ENCODE measurements at places on chromosomes 4 and X.

- no peak for DNase-seq
These were observed 47.2 kb upstream of the MXRA5 start for GRCh38 chrX:3393581-3394111.

DNA sequence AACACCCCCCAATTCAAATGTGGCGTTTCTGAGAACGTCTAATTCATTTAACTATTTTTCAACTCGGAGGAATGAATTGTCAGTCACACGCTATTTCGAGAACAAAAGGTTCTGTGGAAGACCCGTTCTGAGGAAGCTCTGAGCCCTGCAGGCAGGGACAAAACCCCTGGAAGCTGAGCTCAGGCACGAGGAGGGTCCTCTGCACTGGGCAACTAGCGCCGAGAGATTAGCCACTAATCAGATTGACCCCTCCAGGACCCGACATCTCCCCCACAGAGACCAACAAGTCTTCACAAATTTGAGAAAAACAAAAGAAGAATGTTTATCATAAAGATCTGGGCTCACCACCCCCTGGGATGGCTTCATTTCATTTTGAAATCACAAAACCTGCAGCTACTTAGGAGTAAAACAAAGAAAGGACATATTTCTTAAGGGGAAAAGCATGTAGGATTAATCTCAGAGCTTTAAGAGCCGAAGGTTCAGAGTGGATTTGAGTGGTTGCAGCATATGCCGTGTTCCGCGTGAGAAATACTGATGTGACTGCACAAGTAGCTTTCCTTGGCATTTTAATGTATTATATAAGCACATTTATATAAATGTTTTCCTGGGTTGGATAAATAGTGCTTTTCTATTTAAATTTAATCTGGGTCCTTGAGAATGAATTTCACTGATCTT is 41.8 kb downstream of the ADRA2C start:
- DNase-seq, result no peak

GRCh38 chrX:136353526-136354093 is 52.8 kb downstream of the ADGRG4 start:
- no peak for DNase-seq

DNA sequence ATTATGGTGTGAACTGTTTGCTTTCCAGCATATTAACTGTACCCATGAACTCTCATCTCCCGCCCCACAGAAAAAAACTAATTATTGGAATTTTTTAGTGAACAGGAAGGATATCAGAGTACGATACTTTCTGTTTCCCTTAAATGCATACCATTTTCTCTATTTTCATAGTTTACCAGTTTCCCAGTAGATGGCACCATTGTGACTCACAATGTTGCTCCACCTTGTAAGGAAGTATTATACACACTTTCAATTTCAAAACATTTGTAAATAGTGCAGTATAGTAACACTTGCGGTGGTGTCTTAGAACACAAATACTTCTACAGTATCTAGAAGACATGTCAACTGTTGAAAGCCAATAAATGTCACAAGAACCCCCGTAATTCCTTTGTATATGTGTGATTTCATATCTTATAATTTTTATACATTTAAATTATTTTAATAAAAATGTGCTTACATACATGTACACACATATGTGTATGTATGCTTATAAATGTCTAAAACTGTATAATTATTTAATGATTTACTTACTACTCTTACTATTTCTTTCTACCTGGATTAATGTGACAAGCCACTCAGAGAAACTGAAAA is 167.3 kb downstream of the SLIT2 start:
- no peak for DNase-seq

DNA sequence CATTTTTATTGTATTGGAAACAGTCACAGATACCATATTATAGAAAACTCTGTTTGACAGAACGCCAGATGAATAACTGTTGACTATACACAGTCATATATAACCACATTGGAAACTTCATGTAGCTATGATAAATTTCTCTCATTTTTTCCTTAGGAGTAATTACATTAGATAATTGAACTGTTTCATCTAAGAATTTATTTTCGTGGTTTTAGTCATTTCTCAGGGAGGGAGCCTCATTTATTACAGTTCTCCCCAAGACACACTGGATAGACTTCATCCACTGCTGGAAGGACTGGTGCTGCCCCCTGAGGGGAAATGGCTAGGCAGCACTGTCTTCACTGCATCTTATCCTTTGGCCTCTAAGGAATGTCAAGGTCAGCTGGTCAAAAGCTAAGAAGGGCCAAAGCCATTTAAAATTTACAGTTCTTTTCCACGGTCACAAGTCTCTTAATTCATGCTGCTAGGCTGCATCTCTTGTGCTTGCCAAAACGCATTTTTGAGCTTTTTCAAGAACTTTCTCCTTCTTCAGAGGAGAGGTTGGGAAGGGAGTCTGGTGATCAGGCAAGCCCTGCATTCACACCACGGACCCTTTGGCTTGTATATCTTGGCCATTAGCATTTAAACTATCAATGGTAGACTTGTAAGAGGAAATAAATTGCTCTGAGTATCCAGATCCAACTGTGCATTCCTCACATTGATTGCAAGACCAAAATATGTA is 145.1 kb downstream of the CBR4 start:
- no peak for DNase-seq

- no peak for DNase-seq
These were observed 53.3 kb downstream of the SLC4A4 start for GRCh38 chr4:71392109-71392508.

- no peak for DNase-seq
These were observed 121.4 kb downstream of the LUZP4 start for GRCh38 chrX:115410731-115411428.

DNA sequence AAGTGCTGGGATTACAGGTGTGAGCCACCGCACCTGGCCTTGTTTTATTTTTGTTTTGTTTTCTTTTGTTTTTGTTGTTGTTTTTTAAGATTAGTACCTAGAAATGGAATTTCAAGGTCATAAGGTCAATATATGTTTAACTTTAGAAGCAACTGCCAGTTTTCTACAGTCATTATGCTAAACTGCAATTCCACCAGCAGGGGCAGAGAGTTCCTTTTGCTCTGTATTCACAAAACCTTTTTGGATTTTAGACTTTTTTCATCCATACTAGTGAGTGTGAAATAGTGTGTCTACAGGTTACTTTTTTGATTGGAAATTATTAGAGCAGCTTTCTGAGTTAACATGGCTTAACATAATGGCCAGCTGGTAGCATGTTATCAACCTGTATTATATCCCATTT is 580.6 kb downstream of the TRIML1 start:
- DNase-seq, result no peak

- DNase-seq, result no peak
These were observed 86.5 kb upstream of the CBLL2 start for GRCh38 chrX:22186165-22186564.
